Cardiac fibroblast (primary cell): ENCODE measurements at places on chromosomes 7 and 10.
A peak's percentile ranks its signal among the peaks of the same experiment; 100 is the strongest.

- no peak for DNase-seq
These were observed 103.1 kb downstream of the PRKAG2 start for GRCh38 chr7:151773797-151774196.

- no peak for DNase-seq
These were observed 77.1 kb downstream of the INPP5A start for GRCh38 chr10:132614431-132615340.

DNA sequence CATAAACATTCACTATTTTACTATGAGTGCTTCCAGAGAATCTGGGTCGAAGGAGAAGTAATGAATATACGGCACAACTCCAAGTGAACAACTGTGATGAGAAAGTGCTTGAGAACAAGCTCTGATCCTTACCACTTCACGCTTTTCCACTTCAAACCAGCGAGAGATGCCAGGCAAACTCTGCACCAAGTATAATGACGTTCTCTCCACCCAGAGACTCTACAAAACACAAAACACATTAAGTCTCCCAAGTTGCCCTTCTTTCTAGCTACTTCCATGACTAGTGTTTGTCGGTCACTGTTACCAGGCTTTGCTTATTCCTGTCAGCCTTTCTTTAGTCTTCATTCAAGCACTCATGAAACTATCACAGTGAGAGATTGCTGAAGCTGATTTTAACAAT lies 193.1 kb upstream of the IMMP2L start:
- no peak for DNase-seq

DNA sequence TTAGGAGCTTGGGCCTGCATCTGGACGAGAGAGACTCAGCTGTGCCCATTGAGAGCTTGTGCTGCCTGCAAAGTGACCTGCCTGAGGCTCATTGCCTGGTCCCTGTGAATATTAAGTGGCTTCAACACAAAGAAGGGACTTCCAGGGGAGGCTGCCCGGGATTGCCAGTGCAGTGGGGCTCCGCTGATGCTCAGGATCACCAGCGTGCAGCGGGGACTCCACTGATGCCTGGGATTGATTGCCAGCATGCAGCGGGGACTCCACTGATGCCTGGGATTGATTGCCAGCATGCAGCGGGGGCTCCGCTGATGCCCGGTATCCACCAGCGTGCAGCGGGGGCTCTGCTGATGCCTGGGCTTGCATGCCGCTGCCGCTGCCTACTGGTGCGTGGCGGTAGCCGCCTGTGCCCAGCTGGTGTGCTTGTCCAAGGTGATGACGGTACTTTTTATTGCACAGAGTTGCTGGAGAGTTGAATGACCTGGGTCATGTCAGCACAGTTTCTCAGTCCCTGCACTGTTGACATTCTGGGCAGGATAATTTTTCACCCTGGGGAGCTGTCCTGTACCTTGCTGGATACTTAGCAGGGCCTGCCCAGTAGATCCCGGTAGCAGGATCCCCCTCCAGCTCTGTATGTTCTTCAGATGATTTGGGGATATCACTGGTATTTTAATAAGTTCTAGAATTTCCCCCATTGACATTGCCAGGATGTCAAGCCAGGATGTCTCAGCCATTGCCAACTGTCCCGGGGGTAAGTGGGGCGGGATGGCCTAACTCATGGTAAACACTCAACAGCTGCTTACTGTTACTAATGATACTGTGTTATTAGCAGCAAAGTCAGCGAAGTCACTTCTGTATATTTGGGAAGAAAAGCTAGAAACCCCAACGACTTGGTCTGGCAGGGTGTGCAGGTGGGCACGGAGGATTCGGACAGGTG lies 13.0 kb downstream of the DOCK1 start:
- DNase-seq: no peak

GRCh38 chr10:63767138-63767801 lies 246.1 kb downstream of the REEP3 start:
- peak; percentile 62 for DNase-seq

GRCh38 chr10:88505680-88506215 lies 77.4 kb downstream of the RNLS start:
- no peak for DNase-seq

DNA sequence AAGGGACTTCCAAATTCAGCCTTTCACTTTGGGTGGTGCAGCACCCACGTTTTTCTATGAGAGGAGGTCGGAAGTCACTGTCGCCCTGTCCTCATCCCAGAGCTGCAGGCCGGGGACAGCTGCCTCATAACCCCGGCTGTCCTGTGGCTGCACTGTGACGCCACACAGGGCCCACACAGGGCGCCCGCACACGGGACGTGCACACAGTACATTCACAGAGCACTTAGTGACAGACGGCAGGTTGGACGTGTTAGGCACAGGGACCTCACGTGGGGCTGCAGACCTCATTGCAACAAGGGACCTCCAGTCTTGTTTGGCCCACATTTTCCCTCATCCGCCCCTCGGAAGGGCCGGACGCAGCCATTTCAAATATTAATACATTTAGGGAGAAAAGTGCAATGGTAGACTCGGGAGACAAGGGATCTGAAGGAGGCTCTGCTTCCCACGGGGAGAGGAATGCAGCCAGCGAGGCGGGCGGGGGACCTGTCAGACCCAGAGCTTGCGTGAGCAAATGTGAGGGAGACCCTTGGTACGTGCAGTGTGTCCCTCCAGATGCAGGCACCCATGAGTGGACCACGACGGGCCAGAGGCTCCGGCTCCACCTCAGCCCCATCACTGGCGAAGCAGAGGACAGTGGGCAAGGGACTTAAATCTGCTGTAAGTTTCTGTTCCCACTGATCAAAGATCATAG lies 86.7 kb downstream of the VOPP1 start:
- no peak for DNase-seq

DNA sequence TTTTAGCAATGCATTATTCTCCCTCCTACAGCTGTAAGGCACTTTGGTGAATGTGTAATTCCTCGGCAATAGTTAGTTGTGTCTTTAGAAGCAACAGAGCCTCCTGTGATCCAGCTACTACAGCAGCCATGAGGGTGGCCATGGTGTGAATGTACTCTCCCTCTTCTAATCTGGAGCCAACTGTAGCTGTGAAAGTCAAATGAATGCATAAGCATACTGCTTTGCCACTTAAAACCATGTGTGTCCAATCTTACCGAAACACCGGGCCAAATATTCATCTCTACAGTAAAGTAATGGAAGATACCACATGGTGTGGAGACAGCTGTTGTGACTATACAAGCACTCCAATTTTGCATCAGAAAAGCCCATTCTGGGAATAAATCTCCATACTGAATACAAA lies 195.0 kb downstream of the DNAJC1 start:
- no peak for DNase-seq

- peak; percentile 85 for DNase-seq
These were observed 2.1 kb upstream of the ADD3 start for GRCh38 chr10:110005719-110006118.

- no peak for DNase-seq
These were observed 4.0 kb downstream of the HSPA12A start for GRCh38 chr10:116738339-116738738.

GRCh38 chr7:158556721-158557440 lies 30.7 kb downstream of the PTPRN2 start:
- no peak for DNase-seq

GRCh38 chr10:70296406-70296899 lies 12.6 kb upstream of the NPFFR1 start:
- DNase-seq: peak; percentile 89

DNA sequence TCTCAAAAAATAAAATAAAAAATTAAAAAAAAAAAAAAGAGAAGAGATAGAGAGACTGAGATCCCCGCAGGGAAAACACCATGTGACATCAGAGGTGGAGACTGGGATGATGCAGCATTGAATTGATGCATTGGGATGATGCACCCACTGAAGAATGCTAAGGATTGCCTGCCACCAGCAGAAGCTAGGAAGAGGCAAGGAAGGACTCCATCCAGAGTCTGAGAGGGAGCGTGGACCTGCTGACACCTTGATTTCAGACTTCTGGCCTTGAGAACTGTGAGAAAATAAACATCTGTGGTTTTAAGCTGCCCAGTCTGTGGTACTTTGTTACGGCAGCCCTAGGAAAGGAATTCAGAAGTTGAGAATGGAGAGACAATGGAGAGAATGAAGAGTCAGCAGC lies 89.8 kb upstream of the PRPS1L1 start:
- DNase-seq: peak; percentile 19

GRCh38 chr7:107889992-107890391 lies 991 bp upstream of the DLD start:
- DNase-seq: no peak
